ENCODE measurements at places on chromosomes 16 and 17.
A peak's percentile ranks its signal among the peaks of the same experiment; 100 is the strongest.

GRCh38 chr17:2090210-2090641 lies 35.3 kb downstream of the HIC1 start:
- DNase-seq: no peak

DNA sequence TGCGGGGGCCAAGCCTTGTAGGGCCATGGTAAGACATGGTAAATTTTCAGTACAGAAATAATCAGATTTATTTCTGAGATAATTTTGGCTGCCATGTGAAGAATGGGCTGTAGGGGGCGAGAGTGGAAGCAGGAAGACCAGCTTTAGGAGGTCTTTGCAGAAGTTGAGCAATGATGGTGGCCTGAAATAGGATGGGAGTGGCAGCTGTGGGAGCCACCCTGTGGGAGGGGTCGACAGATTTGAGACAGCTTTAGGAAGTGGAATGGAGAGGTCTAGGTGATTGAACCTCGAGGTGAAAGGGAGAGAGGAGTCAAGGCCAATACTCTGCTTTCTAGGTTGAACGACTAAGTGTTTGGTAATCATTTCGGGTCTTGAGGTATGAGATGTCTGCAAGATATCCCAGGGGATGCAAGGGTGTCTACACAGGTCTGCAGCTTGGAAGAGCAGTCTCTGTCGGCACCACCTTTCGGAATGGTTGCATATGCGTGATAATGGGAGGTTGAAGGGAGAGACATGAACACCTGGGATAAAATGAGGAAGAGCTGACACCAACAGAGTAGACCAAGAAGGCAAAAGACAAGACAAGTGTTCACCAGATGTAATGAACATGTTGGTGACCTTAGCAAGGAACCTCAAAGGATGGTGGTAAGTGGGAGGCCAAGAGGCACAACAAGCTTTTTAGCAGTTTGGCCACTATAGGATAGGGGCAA lies 4.2 kb upstream of the ATXN7L3 start:
- DNase-seq: no peak

DNA sequence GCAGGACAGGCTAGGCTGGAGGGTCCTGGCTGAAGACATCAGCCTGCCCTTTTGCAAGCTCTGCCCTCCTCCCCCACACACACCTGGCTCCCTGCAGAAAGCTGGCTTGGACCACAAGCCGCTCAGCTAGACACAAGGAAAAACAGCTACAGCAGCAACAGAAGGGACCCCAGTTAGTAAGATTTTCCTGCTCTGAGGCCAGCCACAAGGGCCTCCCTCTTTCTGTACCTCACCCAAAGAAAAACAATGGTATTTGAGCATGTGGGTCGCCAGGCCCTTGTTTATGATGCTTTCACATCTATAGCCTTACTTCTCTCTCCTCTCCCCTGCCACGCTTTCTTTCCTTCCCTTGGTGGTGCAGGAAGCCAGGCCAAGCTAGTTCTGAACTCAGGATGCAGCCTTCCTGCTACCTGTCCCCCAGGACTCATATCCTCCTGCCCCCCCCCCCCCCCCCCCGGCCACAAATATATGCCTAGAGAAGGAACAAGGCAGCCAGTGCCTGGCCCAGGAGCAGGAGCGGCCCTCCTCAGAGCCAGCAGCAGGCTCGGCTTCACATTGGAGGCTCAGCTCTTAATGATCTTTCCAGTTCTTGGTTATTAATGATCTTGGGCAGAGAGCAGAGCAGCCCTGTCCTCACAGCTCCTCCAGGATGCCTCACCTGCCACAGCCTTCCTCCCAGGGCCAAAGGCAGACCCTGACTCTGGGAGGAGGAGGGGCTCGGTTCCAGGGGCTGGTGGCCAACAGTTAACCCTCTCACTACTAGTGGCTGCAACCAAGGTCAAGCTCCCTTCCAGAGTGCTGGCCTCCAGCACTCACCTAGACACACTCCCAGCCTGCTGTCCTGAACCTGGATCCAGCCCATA lies 19.5 kb downstream of the GRIN2C start:
- DNase-seq: no peak

GRCh38 chr17:38871247-38872015 lies 1.6 kb downstream of the LASP1 start:
- peak; percentile 88 for DNase-seq

- peak; percentile 68 for DNase-seq
Measured at GRCh38 chr17:17032131-17032692, 10.0 kb upstream of the MPRIP start.

GRCh38 chr17:28704219-28704858 lies 7.3 kb downstream of the PROCA1 start:
- no peak for DNase-seq

DNA sequence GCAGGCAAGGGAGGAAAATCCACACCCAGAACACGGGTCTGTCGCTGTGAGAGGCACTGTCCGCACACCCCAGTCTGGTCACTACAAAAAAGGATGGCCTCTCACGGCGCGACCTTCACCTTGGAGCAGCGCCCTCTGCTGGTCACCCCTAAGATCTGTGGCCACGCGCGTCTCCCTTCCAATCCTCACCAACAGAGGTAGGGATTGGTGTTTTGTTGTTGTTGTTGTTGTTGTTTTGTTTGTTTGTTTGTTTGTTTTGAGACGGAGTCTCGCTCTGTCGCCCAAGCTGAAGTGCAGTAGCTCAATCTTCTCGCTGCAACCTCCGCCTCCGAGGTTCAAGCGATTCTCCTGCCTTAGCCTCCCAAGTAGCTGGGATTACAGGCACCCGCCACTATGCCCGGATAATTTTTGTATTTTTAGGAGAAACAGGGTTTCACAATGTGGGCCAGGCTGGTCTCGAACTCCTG lies 15.0 kb upstream of the C17orf58 start:
- DNase-seq: peak; percentile 28

- no peak for DNase-seq
Measured at GRCh38 chr16:68378436-68379415, 67.9 kb downstream of the PRMT7 start.
